Activated T-helper 2 cell treated with anti-CD3 and anti-CD28 coated beads, Interferon-gamma antibody, Interleukin-2, Interleukin-4, amounts not matched to agents 10 μg/mL and 5 μg/mL and 100 μg/mL, durations not matched to agents 14 hours and 24 hours and 36 hours (primary cell): ENCODE measurements at places on chromosomes 2 and 18.

DNA sequence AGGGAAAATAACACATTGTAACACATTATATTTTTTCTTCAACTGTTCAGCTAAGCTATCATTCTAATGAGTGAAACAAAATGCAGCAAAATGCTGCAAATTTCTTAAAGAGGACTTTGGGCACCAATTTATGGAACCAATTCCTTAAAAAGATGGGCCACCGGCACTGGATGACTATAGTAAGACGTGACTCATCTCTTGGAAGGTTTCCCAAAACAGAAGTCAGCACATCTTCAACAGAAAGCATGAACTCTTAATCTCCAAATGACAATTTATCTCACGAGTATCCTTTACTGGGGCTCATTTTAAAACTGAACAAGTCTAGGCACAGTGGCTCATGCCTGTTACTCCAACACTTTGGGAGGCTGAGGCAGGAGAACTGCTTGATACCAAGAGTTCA lies 213.4 kb downstream of the CDH20 start:
- DNase-seq, result no peak

DNA sequence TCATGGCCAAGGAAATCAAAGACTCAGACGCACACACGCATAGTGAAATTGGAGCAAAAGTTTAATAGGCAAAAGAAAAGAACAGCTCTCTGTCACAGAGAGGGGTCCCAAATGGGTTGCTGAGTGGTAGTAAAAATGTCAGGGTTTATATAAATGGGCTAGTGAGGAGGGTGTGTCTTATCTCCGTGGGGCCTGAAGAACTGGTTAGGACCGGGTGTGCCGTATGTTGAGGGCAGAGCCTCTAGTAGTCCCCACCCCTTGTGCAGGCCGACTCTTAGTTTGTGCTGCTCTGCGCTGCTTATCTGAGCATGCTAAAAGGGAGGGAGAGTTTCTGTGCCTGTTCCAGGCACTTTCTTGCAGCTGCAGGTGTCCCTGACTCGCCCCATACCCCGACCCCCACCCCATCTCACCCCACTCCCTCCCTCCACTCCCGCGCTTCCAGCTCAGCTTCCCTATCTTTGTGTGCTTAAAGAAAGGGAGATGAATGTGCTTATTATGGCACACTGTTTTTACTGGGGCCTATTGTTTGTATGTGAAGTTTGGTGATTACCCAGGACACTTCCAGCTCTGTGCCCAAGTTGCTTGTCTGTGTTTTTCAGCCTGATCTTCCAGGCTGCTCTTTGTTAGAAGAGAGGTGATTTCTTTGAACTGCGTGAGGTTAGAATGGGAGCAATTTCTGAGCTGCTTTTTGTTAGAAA lies 167.4 kb downstream of the SPAG16 start:
- DNase-seq, result no peak

- DNase-seq, result no peak
Observed at GRCh38 chr2:225008935-225009334, 33.3 kb downstream of the DOCK10 start.

- no peak for DNase-seq
Observed at GRCh38 chr2:215826376-215826775, 187.0 kb downstream of the MREG start.

DNA sequence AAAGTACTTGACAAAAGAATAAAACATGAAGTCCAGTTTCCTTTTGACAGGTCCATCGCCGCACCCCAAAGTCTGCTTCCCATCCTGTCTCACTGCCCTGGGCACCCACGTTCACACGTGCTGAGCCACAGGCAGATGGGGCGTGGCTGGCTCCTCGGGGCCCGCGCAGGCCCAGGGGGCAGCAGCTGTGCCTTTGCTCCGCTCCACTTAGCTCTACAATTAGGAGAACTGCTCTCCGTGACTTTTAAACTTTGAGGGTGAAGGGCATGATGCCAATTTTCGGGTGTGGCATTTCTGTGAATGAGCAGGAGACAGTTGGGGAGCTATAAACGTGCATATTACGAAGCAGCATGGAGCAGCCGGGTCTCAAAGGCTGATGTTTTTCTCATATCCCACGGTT lies 152.4 kb downstream of the TDRD15 start:
- no peak for DNase-seq

DNA sequence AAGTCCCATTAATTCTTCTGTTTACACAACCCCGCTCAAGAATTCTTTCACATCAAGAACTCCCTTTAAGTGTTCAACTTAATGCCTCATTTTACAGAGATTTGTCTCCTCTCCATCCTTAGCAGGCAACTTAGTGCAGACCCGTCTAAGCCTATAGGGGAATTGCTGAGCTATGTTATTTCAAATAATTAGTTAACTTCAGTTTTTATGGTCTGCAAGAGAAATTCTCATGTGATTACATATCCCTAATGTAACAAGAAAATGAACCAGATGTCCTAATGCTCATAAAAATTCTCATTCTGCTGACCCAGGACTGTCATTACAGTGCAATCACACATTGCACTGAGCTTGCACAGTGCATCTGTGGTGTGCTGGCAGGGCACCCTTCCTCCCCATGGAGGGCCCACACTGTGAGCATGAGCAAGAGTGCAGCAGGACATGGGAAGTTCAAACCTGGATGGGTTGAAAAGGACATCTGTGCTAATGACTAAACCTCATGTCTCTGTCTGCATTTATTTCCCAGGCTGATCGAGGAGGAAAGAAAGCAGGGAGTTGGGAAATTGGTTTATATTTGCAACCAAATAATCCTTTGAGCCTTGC lies 97.1 kb downstream of the COL5A2 start:
- DNase-seq, result no peak

- DNase-seq, result no peak
Observed at GRCh38 chr2:233088972-233089345, 28.8 kb downstream of the INPP5D start.

DNA sequence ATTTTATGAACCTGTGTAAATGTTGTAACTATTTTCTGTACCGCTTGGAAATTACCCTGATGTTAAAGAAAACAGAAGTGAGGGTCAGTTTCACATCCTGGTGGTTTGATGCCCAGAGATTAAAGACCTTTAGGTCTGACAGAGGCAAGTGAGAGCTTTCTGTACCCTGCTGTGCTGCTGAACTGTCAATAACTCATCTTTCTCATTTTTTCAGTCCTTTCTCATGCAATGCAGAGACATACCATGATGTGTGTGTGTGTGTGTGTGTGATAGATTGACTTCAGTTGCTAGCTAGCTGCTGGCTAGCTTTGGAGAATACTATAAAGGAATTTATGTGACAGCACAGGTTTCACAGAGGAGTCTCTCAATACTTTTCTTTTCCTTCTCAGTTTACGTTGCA lies 2025.6 kb upstream of the LRRTM1 start:
- DNase-seq, result no peak

DNA sequence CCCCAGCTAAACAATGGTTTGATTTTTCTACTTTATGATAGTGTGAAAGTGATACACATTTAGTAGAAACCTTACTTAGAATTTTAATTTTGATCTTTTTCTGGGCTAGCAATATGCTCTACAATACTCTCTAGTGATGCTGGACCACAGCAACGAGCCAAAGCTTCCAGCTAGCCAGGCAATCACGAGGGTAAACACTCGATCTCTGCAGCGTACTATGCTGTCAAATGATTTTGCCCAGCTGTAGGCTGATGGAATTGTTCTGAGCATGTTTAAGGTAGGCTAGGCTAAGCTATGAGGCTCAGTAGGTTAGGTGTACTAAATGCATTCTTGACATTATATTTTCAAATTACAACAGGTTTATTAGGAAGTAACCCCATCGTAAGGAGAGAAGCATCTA lies 207.5 kb downstream of the LRRTM4 start:
- no peak for DNase-seq

- no peak for DNase-seq
Observed at GRCh38 chr18:46182633-46183358, 78.6 kb downstream of the HAUS1 start.

DNA sequence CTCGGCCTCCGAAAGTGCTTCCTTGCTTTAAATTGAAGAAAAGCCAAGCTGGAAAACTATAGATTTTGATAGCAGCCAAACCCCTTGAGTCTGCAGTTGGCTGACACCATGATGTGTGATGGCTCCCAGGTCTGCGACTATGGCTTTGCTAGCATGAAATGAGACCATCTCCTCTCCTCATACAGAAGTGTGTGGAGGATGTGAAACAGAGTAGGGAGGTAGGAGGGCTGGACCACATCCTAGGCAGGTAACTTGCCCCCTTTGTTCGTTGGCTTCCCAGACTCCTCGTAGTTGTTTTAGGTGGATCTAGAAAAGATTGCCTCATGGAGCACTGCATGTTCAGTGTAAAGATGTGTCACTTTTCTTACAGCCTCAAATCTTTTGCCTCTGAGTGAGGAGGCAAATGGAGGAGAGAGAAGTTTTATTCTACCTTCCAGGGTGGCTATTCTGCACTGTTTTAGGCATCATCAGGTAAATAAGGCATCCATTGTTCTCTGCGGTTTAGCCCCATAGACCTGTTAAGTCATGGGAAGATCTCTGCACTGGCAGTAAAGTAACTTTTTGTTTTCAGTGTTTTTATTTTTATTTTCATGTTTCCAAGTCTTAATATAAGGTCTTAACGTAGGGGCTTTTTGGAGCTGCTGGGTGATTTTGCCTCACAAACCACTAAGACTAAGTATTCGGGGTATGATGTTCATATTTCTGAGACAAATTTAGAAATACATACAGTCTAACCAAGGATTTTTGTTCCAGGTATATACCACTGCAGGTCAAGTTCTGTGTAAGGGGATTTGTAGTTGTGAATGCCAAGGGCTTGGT lies 40.1 kb downstream of the MGAT5 start:
- DNase-seq, result no peak

DNA sequence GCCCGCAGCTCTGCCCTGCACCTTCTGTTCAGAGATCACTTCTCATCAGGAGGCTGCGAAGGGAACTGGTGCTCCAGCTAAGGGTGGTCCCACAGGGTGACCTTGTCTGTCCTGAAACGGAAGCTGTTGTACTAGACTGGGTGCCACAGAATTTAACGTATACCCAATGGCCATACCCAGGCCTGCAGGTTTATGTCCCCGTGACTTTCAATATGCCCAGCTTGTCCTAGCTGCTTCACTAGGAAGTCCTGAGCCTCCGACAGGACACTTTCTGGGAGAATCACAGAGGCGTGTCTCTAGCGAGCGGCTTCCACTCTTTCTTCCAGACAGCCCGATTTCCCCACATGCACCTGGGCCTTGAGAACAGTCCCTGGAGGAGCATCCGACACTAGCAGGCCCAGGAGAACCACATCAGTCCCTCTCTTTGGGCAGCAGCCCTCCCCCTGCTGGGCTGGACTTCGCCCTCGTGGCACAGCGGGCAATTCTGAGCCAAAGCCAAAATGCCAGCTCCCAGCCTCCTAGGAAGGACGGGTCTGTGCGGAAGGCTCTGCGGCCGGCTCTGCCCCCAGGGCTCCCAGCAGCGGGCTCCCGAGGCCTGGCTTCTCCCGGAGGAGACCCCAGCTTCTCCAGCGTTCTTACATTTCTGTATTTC lies 91.9 kb upstream of the OTOS start:
- DNase-seq, result no peak

GRCh38 chr2:148742373-148742772 lies 97.8 kb downstream of the EPC2 start:
- DNase-seq, result no peak
